ENCODE measurements at places on chromosomes 16 and 17. TPM values are rescaled to one million over a fixed set of nuclear protein-coding genes. Genes with fewer than 3 reads are reported as not detected.

DNA sequence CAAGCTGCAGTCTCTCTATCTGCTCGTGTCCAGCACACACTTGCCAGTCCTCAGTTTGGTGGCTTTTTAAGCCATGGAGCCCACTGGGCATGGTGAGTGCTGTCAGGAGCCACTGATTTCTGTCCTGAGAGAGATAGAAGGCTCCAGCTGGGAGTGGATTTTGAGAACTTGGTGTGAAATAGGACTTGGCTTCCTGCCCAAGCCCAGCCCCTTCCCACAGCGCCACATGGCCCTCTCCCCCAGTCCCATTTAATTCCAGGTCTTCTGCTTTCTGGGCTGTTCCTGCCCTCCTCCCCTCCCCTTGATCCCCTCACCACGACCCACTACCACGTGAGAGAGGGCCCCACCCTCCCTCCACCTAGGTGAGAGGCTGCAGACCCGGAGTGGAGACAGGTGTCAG is 14.4 kb upstream of the ABCC3 start:
- H3K27me3 ChIP-seq, result peaks cover 9% of the 10 kb centered on the region
- H3K27ac ChIP-seq, result no peak overlapping the region
- no peaks in the 10 kb centered on the region for H3K4me1 ChIP-seq
- ATAC-seq, result no peak
- no peak overlapping the region for H3K4me3 ChIP-seq
- H3K36me3 ChIP-seq, result no peaks in the 10 kb centered on the region

DNA sequence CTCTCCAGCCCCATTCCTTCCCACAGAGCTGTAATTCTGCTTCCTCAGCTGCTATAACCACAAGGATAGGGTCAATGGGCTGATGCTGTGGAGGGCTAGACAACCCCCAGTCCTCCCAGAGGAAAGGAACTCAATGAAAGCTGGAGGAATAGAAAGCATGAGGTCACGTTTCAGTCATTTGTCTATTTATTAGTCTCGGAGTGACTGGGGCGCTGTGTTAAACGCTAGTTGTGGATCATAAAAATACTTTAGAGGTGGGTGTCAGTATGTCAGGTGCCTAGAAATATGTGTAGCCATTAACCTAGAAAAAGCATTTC is 787 bp upstream of the CCL3L1 start:
- peaks cover 37% of the 10 kb centered on the region for H3K27me3 ChIP-seq
- no peak for ATAC-seq
- no peaks in the 10 kb centered on the region for H3K36me3 ChIP-seq
- H3K4me1 ChIP-seq, result peaks cover 11% of the 10 kb centered on the region

INCA1 gene
- total RNA-seq, result 0.61 TPM

RDM1 gene
- 4.3 TPM for total RNA-seq

GRCh38 chr17:47622180-47622549 is 27.6 kb upstream of the KPNB1 start:
- peaks cover 12% of the 10 kb centered on the region for H3K4me1 ChIP-seq
- H3K27me3 ChIP-seq, result no peaks in the 10 kb centered on the region
- no peak overlapping the region for H3K27ac ChIP-seq
- ATAC-seq, result no peak
- no peak overlapping the region for H3K4me3 ChIP-seq

ESRP2 gene
- total RNA-seq, result 0.15 TPM

DNA sequence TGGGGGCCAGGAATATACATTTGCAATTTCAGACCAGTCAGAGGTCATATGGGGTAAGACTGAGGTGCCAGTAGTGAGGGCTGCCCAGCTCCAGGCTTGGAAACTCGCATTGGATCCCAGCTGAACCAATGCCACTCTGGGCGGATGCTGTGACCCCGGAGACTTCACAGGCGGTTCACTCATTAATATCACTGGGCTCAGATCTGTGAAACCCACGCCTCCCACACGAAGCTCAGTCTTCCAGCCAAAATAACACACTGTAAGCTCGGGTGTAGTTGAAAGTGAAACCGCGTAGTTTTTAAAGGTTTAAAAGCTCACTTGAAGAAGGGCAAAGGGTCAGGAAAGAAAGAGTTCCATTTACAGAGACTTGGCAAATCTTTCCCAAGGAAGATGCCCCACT is 254.8 kb downstream of the FOXL1 start:
- no peak for ATAC-seq
- H3K36me3 ChIP-seq, result no peaks in the 10 kb centered on the region
- peaks cover 13% of the 10 kb centered on the region for H3K27me3 ChIP-seq
- H3K27ac ChIP-seq, result no peak overlapping the region

- H3K36me3 ChIP-seq, result no peaks in the 10 kb centered on the region
- no peaks in the 10 kb centered on the region for H3K27me3 ChIP-seq
- no peaks in the 10 kb centered on the region for H3K4me1 ChIP-seq
- peak; percentile 80 for ATAC-seq
These were observed 137.0 kb upstream of the SOX9 start for GRCh38 chr17:71983828-71984227.

DNA sequence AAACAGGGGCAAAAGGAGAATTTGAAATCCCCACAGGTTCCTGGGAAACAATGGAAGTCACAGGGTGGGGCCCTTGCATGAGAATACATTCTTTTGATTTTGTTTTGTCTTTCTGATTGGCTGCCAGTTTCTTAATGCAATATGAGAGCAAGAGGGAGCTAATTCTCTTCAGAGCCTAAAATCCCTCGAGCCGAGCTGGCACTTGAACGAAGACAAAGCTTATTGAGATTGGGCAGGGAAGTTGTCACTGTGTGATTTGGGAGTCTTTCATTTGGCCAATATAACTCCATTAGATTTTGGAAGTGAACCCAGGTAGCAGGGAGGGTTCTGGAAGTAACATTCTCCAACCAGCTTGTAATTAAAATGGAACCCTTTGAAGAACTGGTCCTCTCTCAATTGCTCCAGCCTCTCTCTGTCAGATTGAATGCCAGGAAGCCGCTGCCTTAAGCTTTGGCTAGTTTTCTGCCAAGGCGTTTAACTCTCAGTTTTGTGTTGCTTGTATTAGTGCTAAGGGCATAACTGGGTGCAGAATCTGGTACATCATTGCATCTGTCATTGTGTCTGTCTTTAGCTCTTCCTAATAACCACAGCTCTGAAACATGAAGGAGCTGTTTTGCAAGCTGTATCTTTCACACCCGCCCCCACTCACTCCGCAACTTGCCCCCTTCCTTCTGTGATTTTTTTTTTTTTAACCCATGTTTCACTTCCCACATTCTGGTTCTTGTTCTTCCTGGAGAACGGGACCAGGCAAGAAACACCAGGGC is 272.0 kb downstream of the MAF start:
- no peaks in the 10 kb centered on the region for H3K4me1 ChIP-seq
- no peaks in the 10 kb centered on the region for H3K27me3 ChIP-seq
- ATAC-seq, result no peak
- no peaks in the 10 kb centered on the region for H3K36me3 ChIP-seq
- H3K27ac ChIP-seq, result no peak overlapping the region

GRCh38 chr16:424033-424622 is 1.3 kb upstream of the RAB11FIP3 start:
- no peaks in the 10 kb centered on the region for H3K27me3 ChIP-seq
- H3K36me3 ChIP-seq, result peaks cover 8% of the 10 kb centered on the region
- ATAC-seq, result no peak
- peaks cover 16% of the 10 kb centered on the region for H3K4me1 ChIP-seq
- peak overlapping the region; percentile 73 for H3K4me3 ChIP-seq

CIBAR2 gene
- total RNA-seq, result 0.34 TPM

Measured in activated T-helper 17 cell treated with anti-CD3 and anti-CD28 coated beads, Interleukin-2, amount 50 U/mL, for 72 hours (primary cell).